ENCODE measurements at places on chromosomes 6 and 20. TPM values are rescaled to one million over a fixed set of nuclear protein-coding genes. Genes with fewer than 3 reads are reported as not detected.

DNA sequence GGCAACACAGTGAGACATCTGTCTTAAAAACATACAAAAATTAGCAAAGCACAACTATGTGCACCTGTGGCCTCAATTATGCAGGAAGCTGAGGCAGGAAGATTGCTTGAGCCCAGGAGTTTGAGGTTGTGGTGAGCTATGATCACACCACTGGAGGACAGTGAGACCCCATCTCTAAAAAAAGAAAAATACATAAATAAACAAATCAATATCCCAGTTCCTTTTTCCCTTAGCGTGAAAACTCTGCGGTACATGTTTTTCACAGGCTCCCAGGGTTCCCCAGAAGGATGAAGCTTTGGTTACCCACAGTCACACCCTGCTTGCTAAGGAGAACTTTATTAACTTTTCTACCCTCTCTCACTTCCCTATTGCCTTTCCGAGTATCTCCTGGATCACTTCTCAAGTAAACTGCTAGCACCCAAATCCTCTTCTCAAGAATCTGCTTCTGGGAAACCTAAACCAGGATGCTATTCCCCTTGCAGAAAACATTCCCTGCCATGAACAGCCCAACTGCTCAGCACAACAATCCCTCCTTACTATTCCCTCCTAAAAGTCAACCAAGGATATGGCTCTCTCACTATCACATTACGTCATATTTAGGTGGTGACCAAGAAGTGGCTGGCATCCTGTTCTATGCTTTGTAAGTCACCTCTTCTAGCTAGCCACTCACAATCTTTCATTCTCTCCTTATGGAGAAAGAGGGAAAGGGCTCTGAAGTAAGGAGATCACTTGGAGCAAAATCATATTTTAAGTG is 122.4 kb downstream of the IPCEF1 start:
- H3K36me3 ChIP-seq = no peaks in the 10 kb centered on the region
- no peaks in the 10 kb centered on the region for H3K4me1 ChIP-seq
- no peak overlapping the region for H3K27ac ChIP-seq
- no peak for DNase-seq
- no peak overlapping the region for H3K4me3 ChIP-seq

DNA sequence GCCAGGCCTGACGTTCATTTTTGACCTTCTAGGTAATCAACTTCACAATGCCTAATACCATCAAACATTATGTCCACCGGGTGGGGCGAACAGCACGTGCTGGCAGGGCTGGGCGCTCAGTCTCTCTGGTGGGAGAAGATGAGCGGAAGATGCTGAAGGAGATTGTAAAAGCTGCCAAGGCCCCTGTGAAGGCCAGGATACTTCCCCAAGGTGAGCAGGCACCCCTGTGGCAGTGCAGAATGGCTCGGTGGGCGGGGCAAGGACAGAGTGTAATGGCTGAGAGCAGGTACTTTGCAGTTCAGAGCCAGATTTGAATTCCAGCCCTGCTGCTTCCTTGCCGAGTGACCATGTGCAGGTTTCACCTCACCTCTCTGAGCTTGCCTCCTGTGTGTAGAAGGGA is 17.1 kb downstream of the DDX27 start:
- no peaks in the 10 kb centered on the region for H3K27me3 ChIP-seq
- DNase-seq = no peak
- no peaks in the 10 kb centered on the region for H3K4me1 ChIP-seq
- peaks cover 67% of the 10 kb centered on the region for H3K36me3 ChIP-seq

DNA sequence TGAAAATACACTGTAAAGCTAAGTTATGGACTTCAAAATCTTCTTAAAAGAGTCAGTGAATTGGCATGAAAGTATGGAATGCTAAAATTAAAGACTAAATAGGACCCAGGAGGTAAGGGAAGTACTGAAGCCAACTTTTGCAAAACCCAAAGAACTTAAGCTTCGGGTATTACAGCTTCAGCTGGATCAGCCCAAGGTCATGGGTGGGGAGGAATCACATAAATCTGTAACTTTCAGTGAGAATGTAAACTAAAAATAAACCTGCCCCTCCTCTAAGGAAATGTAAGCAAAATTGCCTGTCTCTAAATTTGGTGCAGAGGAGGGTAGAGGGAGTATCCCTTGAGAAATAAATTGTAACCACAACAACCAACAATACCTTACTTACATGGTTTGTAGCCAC is 4.4 kb upstream of the MUC21 start:
- peaks cover 11% of the 10 kb centered on the region for H3K4me1 ChIP-seq
- no peaks in the 10 kb centered on the region for H3K27me3 ChIP-seq
- no peak overlapping the region for H3K27ac ChIP-seq
- H3K4me3 ChIP-seq = no peak overlapping the region
- H3K36me3 ChIP-seq = no peaks in the 10 kb centered on the region

The MRAP2 gene
- 0.34 TPM for total RNA-seq

The WFDC12 gene
- not detected for total RNA-seq

Measured in A673 (cell line).